Right renal cortex interstitium (tissue), 3 donors: ENCODE measurements at places on chromosomes 2 and 18.

GRCh38 chr2:23381084-23381483 is 3.9 kb upstream of the KLHL29 start:
- no peak for DNase-seq

- DNase-seq, result no peak
These were observed 194.5 kb downstream of the DNER start for GRCh38 chr2:229519655-229520430.

DNA sequence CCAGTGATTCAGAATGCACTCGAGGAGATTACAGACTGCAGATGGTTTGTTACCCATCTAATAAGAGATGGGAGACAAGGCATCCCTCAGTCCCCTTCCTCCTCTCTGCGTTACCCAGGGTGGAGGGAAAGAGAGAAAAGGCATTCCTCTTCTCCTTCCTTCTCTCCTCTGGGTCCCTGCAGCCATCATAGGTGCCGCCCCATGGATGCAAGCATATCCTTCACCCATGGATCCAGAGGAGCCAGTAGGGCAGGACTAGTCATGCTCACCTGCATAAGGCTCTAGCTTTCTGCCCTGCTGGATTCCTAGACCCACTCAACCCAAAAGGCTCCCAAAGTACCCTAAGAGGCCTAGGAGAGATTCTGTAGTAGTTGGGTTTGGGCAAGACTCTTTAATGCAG is 20.4 kb downstream of the CMPK2 start:
- DNase-seq, result no peak

- no peak for DNase-seq
These were observed 343.5 kb downstream of the RBM43 start for GRCh38 chr2:150917961-150918713.

GRCh38 chr2:8678731-8679566 is 2.9 kb upstream of the ID2 start:
- DNase-seq, result peak; percentile 60

DNA sequence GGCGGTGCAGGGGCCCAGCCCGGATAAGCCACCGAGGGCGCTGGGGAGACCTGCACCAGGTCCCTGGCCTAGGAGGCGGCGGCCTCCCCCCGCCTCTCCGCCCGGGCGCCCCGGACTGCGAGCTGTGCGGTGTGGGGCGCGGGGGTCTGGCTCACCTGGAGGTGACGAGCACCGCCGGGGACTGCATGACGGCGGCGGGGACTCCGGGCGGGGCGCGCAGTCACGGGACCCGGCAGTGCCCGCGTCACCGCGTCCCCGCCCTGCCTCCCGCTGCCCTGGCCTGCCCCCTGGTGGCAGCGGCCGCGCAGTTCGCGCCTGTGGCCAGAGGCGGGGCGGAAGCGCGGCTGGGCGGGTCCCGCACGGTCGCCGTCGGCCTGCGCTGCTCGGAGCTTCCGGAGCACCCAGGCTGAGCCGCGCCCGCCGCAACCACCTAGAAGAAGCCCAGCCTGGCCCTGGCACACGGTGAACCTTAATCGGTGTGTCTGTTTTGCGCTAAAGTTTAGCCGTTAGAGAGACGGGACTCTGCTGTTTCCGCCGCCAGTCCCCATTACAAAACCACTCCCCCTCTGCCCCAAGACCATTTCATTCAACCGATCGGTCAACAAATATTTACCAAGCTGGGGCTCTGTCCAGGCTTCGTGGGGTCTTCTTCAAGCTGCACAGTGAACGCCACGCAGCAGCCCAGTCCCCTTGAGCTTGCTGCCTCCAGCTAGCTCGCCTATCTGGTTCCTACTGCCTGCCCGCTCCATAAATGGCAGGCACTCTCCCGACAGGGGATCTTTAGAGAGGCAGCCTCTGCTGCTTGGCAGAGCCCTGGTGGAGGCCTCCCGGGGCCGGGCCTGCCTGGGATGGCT is at the start of gene HS1BP3:
Gene HS1BP3, minus strand, starts transcription at position 222 of the 854 bp plus-strand sequence. Its CDS starts 35 bp downstream, at position 187.
- DNase-seq, result peak; percentile 65

DNA sequence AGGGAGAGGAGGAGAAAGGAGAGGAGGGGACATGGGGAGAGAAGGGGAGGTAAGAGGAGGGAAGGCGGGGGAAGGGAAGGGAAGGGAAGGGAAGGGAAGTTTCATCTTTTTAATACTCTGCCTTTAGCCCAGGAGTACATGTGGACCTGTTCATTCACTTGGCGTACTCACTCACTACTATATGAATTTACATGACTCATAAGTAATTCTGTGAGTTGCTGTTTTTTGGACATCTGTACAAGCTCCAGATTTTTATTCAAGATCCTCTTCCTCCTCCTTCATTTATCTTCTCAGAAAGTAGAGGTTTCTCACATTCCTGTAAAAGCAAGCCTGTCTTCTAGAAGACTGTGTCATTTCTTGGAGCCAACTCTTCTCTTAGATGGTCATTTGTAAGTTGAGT is 84.6 kb downstream of the RDH14 start:
- DNase-seq, result no peak

GRCh38 chr2:112783187-112783714 is 1.0 kb downstream of the IL1A start:
- no peak for DNase-seq

DNA sequence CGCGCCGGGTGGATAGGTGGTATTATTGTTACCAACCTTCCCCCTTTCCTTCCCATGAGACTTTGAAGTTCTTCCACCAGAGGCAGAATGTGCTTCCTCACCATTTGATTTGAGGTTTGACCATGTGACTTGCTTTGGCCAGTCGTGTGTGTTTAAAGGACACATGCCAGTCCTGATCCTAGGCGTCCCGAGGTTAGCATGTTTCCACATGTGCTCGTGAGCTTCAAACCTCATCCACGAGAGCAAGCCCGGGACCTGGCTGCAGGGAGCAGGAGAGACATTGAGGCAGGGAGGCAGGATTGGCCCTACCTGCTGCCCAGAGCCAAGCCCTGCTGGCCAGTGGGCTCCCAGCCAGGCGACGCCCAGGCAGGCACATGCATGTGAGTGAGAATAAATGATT is 27.4 kb upstream of the EDAR start:
- DNase-seq, result no peak

- peak; percentile 52 for DNase-seq
These were observed 282.9 kb downstream of the DYSF start for GRCh38 chr2:71736091-71736861.

- no peak for DNase-seq
These were observed 25.6 kb upstream of the CXXC1 start for GRCh38 chr18:50313031-50313607.

DNA sequence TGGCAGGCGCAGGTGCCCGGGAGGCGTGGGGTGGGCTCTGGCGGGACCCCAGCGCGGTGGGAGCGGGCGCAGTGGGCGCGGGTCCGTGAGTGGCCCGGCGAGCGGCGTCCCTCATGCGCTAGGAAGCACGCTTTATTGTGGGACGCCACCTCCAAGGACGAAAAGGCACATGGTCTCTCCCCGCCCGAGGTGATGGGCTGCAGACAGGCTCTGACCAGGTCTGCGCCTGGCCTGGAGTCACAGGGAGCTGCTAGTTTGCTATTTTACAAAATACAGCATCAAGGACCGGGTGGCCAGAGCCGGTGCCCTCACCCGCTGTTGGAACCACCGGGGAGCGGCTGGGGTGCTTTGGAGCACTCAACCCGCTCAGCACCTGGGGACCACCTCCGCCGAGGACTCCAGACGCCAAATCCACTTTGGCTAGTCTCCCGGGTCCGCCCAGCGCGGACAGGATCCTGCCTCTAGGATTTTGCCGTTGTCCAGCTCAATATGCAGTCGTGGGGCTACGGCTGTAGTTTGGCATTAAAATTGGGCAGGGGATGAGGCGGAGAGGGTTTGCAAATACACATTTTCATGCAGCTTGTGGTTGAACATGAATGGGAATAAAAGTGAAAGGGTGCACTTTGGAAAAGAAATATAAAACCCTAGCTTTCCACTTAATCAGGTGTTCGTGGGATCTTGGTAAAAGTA is 65.4 kb downstream of the LRRFIP1 start:
- DNase-seq, result no peak

DNA sequence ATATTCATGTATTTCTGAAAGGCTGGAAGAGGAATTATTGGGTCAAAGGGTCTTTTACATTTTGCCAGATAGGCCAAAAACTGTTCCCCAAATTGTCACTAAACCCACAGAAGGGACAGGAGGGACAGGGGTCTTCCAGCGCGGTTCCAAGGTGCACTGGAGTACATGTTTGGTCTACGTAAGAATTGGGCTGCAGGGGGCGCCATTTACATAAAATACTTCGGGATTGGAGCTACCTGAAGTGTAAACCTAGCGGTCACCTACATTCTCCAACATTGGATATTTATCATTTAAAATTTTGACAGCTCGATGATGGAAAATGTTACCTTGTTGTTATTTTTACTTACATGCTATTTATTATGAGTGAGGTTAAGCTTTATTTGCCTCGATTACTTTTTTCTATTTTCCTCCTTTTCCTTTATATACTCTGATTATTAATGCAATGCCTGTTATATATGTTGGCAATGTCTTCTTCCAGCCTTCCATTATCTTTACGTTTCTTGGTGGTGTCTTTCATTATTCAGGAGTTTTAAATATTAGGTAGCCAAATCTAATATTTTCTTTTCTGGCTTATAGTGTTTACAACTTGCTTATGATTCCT is 43.0 kb upstream of the RAB6C start:
- DNase-seq, result no peak

DNA sequence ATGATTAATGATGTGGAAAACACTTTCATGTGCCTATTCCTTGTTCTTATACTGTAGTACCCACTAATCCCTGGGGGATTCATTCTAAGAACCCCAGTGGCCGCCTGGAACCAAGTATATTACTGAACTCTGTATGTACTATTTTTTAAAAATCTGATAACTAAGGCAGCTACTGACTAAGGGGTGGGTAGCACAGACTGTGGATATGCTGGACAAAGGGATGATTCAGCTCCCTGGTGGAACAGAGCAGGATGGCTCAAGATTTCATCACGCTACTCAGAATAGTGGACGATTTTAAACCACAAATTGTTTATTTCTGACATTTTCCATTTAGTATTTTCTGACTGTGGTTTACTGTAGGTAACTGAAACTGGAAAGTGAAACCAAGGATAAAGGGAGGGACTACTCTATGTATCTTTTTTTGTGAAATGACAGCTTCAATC is 41.8 kb upstream of the CDC42EP3 start:
- no peak for DNase-seq

- DNase-seq, result no peak
These were observed 230.4 kb upstream of the ACVR2A start for GRCh38 chr2:147614471-147614870.

DNA sequence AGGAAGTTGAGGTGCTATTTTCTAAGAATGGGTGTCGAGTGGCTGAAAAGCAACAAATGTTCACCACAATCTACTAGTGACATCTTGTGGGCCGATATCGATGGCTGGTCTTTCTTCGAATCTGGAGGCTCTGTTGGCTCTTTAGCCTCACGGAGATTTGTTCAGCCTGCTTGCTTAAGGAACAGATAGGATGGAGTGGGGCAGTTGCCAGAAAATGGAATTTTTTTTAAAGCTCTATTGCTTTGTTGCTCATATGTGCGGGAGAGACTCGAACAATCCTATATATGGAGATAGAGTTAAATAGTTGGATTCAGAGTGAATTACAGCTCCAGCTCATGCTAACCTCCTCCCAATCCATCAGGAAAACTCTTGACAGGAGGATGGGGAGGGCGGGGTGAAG is 70.9 kb upstream of the LYPD6B start:
- DNase-seq, result no peak

GRCh38 chr2:194822657-194823056 is 834.4 kb upstream of the SLC39A10 start:
- DNase-seq, result no peak

GRCh38 chr2:165472922-165473321 is 3.4 kb downstream of the CSRNP3 start:
- DNase-seq, result no peak

GRCh38 chr2:197386242-197386641 is 48.6 kb downstream of the SF3B1 start:
- no peak for DNase-seq

DNA sequence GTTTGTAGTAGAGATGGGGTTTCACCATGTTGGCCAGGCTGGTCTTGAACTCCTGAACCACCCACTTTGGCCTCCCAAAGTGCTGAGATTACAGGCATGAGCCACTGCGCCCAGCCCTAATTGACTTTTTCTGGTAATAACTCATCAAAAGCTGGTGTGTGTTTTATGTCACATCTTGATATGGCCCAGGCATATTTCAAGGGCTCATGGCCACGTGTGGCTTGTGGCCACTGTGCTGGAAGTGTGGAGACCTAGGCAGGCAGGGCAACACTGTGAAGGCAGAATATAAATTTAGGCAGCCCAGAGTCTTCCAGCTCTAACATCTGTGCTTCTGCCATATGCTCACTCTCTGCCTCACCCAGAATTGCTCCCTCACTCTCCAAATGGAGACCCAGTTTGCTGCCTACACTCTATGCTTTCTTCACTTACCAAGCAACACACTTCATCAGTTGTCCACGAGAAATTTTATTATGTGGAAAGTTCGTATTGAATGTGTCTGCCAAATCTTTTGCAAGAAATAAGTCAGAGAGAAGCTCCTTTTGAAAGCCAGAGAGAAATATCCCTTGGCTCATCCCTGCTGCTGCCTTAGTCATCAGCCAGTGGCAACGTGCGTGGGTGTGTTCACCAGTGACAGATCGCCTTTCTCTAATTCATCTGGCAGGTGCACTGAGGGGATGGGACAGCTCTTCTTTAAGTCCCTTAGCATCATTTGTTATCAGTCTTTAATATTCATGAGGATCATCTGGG is 129.4 kb upstream of the CXCR4 start:
- no peak for DNase-seq

- DNase-seq, result peak; percentile 27
These were observed 163.6 kb upstream of the TMEM200C start for GRCh38 chr18:6058941-6059340.

GRCh38 chr2:84855731-84856130 is 25.2 kb downstream of the TRABD2A start:
- DNase-seq, result no peak

DNA sequence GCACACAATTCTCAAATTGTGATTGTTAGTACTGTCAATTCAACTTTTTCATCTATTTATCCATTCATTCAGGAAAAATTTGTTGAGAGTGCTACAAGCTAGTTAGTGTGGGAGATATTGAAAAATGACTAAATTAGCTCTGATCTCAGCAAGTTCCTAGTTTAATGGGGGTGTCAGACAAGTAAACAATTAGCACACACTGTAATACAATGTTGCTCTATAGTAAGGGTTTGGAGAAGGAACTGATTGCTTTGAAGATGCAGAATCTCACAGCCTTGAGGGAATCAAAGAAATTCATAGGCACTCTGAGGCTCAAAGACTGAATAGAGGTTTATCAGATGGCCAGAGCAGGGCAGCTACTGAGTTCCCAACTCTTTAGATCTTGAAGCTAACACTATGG is 6.8 kb upstream of the CCNYL1 start:
- no peak for DNase-seq

- DNase-seq, result no peak
These were observed 69.6 kb downstream of the ACVR1 start for GRCh38 chr2:157806426-157807077.

DNA sequence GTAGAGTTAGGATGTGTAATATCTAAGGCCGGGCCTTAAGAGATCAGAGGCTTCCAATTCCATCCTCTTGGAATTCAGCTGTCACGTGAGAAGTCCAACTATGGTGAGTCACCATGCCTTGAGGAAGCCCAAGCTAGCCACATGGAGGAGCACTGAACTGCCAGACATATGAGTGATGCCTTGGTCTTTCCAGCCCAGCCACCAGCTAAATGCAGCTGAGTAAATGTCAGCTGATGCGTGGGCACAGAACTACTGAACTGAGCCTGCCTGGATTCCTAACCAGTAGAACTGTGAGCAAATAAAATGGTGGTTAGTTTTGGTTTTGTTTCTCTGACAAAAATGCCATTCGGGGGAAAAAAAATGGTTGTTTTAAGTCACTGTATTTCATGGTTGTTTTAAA is 153.7 kb upstream of the SERTAD2 start:
- no peak for DNase-seq
